Activated naive CD4-positive, alpha-beta T cell treated with anti-CD3 and anti-CD28 coated beads for 36 hours (primary cell): ENCODE measurements at places on chromosomes 5 and 9. TPM values are rescaled to one million over a fixed set of nuclear protein-coding genes. Genes with fewer than 3 reads are reported as not detected.

LECT2 gene
- total RNA-seq: not detected

PRSS3 gene
- total RNA-seq: not detected

TEK gene
- not detected for total RNA-seq

TEX48 gene
- not detected for total RNA-seq

GRCh38 chr5:16345454-16345853 is 120.1 kb downstream of the ZNF622 start:
- DNase-seq: no peak

- no peak for DNase-seq
These were observed 12.3 kb downstream of the IFNA21 start for GRCh38 chr9:21154018-21154608.

DNA sequence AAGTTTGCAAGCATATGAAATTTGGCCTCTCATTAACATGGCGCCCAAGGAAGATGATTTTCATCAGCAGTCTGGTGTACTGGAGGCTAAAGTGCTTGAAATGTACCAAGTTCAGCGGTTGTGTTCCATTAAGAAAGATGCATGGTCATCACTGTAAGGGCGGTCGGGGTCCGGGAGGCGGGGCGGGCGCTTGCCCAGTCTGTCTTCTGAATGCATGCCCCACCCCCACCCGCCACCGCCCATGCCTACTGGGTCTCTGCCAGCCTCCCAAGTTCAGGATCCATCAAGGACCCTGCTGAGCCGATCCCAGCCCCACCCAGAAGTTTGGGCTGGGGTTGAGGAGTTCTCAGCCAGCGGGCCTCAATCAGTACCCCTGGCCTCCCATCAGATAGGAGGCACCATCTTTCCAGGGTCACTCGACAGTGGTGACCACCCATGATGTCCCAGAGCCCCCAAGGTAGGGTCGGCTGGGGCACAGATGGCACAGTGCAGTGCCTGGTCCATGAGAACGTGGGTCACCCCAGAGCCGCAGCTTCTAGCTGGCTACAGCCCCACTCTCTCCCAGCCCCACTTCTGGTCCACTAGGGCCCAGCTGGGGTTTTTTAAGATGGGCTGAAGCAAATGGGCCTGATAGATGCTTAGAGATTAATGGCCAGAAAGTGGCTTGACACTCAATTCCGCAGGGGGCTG is 24.4 kb upstream of the PRDM12 start:
- DNase-seq: no peak

GRCh38 chr9:36855448-36856315 is 178.4 kb downstream of the PAX5 start:
- peak; percentile 61 for DNase-seq

- DNase-seq: no peak
These were observed 16.0 kb downstream of the ATP10B start for GRCh38 chr5:160835818-160836528.

GRCh38 chr5:54387031-54387430 is 68.5 kb upstream of the HSPB3 start:
- no peak for DNase-seq

GRCh38 chr5:63923914-63924313 is 38.3 kb downstream of the HTR1A start:
- DNase-seq: no peak

DNA sequence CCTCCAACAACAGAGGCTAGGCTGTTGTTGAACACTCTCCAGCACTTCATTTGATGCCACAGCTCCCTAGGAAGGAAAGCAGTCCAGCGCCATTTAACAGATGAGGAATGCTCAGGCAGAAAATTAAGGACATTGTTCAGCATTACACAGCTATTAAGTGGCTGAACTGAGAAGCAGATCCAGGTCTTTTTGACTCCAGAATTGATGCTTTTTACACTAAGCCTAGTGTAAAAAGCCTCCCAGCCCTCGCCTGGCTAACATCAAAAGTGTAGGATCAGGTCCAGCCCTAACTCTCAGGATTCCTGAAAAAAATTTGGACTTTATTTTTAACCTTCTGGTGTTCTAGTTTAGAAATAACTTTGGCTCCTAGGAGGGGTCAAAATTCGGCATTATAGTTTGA is 106.4 kb upstream of the SMC5 start:
- no peak for DNase-seq

- no peak for DNase-seq
These were observed 657.5 kb upstream of the WWC1 start for GRCh38 chr5:167633931-167634341.
